Endodermal cell (in vitro differentiated cells): ENCODE measurements at places on chromosomes 1 and 21.

GRCh38 chr1:190479516-190479915 is 1.9 kb upstream of the BRINP3 start:
- DNase-seq, result no peak

- no peak for DNase-seq
Measured at GRCh38 chr1:2300004-2300771, 72.1 kb downstream of the SKI start.

DNA sequence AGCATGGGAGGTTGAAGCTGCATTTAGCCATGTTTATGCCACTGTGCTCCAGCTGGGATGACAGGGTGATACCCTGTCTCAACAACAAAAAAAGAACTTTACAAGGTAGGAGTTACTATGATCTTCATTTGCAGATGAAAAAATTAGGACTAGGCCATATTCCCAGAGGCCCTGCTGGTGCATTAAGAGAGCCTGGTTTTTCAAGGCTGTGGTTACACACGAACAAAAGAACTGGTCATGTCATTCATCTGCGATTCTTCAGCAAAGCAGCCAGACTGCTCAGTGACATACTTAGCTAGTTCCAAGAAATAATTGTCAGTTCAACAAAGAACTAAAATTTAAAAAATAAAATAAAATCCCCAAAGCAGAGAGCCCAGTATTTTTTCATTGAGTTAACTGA is 66.1 kb upstream of the SLC22A15 start:
- no peak for DNase-seq

DNA sequence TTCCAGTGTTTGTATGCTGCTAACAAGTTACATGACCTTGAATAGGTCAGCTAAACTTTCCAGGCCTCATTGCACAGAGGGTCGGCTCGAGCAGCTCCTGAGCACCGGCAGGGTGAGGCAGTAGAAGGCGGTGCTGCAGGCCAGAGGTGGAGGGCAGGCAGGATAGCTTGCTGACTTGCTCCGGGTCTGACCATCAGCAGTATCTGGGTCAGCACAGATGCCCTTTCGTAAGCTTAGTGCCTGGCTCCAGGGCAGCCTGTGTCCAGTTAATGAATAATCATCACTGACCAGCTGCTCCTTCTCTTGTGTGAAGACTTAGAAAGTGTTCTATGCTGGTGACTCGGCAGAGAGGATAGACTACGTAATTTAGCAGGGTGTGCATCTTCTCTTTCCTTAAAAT is 6.9 kb downstream of the MAPKAPK2 start:
- DNase-seq, result no peak

DNA sequence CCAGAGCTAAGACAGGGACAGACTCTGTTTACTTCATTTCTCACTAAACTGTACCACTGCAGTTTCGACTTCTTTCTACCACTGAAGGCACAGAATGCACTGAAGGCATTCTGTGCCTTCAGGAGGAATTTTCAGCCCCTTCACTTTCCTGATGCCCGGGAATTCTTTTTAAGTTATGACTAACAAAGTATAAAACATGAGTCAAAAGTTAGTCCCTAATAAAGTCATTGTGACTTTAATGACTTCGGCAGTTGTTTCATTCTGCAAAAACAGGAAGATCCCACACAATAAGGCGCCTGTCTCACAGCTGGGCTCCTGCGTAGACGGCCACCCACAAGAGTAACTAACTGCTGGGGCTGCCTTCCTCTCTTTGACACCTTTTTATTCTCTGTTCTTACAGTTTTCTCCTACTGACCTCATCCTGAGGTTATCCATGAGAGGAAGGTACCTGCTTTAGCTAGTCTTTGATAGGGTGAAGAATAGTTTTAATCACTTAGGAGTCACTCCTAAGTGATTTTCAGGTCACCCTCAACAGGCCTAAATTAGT is 183.9 kb upstream of the SGIP1 start:
- peak; percentile 77 for DNase-seq

GRCh38 chr21:20661246-20661645 is 337.0 kb upstream of the NCAM2 start:
- no peak for DNase-seq
